ENCODE measurements at places on chromosomes 7 and 10.

DNA sequence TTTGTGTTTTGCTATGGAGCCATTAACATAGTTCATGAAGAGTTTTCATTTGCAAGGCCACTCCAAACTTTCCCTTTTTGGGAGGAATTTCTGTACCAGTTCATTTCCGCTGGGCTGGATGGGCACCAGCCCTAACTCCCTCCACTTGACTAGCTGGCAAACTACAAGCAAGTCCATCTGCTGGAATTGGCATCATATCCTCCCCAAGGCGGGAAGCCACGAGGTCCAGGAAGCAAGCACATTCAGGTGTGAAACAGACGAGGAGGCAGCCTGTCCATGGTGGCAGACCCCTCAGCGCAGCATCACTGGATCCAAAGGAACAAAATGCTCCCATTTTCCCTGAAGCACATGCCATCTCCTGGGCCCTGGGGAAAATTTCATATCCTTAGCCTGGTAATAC, 125.8 kb downstream of the ABLIM1 start:
- no peak for ATAC-seq

DNA sequence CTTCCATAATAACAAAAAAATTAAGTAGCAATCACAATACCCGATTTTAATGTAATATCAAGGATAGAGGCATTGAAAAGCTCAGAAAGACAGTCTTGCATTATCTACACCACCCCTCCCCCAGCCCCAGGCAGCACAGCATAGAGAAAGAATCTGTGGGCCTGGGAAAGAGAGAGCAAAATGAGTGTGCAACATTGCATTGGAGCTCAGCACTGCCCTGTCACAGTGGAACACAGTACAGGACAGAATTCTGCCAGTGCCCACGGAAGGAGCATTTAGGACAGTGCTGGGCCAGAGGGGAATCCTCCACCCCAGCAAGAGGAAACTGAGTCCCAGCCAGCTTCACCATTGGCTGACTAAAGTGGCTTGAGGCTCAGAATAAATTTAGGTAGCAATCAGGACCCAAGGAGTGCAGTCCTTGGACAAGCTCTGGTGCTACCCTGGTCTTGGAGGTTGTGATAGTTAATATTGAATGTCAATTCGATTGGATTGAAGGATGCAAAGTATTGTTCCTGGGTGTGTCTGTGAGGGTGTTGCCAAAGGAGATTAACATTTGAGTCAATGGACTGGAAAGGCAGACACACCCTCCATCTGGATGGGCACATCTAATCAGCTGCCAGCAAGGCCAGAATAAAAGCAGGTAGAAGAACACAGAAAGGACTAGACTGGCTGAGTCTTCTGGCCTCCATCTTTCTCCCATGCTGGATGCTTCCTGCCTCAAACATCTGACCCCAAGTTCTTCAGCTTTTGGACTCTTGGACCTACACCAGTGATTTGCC, 234.4 kb downstream of the ANK3 start:
- no peak for ATAC-seq

GRCh38 chr7:36115448-36116321, 37.4 kb upstream of the EEPD1 start:
- ATAC-seq, result peak; percentile 98

DNA sequence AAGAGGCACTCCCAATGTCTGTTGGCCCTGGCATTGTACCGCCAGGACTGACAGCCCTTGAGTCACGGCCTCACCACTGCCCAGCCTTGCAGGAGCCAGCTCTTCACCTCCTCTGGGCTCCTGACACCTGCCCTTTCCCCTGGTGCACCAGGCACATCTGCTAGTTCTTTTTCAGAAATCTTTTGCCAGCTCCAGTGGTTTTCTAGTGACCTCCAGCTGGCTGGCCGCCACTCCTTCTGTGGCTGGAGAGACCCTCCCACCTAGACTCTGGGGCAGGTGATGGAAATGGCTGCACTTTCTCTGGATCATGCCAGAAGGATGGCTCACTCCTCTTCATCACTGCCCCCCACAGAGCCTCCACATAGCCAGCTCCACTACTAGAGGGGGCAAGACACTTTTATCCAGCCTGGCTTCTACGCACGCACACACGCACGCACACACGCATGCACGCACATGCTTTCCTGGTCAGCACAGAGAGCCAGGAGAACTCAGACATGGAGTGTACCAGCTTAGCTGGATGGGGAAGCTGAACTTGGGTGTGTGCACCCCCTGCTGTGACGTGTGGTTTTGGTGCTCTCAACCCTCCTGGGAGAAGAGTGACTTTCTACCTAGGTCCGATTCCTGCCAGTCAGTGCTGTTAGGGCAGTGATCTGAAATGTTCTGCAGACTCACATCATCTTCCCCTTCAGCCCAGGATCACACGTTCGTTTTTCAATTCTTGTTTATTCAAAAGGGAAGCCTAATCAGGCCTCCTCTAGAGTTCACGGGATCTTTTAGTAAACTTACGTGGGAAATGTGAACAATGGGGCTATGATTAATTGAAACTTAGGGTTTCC, 222.0 kb downstream of the PRPF18 start:
- peak; percentile 86 for ATAC-seq

DNA sequence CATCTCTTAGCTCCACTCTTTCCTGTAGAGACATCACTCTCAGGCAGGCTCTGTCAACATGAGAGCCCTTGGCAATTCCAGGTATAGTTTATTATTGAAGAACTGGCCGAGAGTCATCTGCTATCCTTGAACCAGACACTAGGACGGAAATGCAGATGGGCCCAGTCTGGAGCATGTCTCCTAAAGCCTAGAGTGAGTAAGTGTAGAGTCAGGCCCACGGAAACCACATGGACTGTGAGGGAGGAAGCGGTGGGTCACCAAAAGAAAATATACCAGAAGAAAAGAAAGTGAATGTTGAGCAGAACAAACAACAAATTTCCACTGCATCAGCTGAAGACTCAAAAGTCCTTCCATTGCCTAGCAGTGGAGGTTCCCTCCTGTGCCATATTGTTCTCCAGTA, 15.7 kb upstream of the RELN start:
- no peak for ATAC-seq

DNA sequence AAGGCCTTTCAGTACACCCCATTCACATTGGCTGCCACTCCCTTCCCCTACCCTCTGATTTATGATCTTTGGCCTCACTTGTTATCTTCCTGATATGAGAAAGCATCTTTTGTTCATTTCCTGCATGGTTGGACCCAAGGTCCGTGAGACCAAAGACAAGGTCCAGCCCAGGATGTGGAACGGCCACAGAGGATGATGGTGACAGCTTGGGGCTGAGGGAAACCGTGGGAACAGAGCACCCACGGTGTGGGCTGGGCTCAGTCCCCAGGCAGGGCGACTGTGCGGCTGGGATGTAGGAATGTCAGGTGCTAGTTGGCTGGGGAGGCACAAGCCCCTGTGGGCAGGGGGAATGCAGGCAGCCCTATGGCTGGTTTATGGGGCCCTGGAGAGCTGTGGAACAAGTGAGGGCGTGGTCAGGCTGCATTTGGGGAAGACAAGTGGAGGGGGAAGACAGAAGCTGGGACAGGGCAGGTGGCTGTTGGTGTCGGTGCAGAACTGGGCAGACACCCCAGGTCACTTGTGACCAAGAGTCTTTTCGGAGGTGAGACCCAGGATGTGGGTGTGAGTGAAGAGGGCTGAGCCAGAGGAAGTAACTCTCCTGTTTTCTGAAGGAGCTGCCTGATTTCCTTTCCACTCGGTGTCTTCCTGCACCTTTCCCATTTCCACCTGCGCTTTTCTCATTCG, 51.7 kb upstream of the IGFBP3 start:
- ATAC-seq, result no peak

DNA sequence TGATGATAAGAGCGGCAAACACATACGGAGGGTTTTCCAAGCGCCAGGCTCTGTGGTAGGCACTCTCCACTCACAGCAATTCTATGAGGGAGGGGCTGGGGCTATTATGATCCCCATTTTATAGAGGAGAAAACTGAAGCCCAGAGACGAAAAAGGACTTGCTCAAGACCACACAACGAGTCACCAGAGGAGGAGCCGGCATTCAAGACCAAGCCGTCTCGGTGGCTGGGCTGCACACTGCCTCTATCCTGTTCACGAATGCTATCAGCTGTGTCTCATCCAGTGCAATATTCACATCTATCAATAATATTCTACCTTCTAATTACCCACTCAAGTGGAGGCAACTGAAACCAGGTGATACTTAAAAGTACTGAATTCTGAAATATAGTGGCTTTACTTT, 67.8 kb upstream of the NMT2 start:
- no peak for ATAC-seq

DNA sequence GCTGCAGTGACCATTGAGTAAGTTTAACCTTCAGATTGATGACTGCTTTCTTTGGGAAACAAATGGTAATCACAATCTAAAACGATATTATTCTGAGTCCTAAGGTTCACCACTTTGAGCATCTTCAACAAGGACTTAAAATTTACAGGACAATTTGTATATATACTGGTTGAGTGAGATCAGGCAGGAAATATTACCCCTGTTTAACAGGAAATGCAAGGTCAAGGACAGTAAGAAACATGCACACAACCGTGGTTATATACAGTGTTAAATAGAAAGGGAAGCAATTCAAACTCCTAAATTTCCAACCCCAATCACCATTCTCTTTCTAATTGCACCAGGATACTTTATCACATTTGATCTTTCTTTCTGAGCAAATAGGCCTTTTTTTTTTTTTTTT, 96.1 kb downstream of the ZNF277 start:
- ATAC-seq, result no peak

GRCh38 chr7:149456506-149457421, 4.1 kb downstream of the ZNF777 start:
- ATAC-seq, result no peak

DNA sequence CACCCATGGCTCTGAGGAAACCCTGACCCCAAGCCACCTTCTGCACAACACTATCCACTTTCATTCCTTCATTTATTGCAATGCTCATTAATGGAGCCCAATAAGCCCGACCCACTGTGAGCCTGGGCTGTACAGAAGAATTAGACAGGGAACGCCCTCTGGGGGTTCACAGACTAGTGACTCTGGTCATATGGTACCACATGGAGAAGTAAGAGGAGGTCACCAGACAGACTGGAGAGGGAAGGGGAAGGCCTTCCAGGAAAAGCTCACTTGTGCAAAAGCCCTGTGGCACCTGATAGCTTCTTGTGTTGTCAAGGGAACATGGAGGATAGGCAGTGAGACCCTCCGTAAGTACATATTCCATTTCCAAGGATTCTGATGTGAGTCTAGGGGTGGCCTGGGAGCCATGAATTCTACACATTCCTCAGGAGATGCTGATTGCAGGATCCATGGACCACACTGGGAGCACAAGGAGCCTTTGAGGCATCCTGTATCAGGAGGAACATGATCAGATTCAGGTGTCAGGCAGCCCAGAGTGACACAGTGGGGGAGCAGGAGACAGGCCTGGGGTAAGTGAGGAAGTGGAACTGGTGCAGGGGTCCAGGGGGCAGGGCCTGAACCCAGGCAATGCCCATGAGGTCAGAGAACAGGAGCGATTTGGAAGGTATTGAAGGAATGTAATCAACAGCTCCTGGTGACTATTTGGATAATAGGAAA, 19.9 kb downstream of the TMEM72 start:
- ATAC-seq, result no peak

DNA sequence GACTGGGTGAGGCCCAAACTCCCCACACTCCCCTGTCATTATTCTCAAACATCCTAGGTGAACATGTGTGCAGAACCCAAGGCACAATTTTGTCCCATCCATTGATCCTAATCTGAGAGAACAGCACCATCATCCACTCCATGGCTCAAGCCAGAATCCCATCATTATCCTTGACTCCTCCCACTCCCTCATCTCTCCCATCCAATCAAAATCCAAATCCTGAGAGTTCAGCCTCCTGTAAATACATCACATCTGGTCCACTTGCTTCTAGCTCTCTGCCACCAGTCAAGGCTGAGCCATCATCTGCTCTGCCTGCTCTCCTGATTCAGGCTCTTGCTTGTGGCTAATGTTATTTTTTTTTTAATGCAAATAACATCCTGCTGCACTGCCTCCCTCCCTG, 75.9 kb upstream of the SLF2 start:
- no peak for ATAC-seq

DNA sequence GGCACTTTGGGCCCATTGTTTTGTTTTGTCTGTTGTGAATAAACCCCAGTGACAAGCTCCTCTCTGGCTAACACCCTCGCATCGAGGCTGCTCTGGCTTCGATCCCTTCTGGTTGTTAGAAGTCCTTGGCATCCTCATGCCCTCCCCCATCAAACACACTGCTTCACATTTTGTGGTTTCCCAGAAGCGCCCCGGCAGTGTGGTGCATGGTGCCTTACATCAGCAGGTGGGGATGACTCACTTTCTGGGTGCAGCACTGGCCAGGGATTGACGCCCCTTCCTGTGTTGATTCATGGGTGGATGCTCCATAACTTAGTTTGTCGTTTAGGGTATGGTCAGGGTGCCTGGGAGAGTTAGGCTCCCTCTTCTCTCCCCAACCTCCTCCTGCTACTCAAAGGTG, 51.4 kb downstream of the PLPP4 start:
- ATAC-seq, result no peak

GRCh38 chr10:32948451-32948850, 9.6 kb downstream of the ITGB1 start:
- no peak for ATAC-seq

DNA sequence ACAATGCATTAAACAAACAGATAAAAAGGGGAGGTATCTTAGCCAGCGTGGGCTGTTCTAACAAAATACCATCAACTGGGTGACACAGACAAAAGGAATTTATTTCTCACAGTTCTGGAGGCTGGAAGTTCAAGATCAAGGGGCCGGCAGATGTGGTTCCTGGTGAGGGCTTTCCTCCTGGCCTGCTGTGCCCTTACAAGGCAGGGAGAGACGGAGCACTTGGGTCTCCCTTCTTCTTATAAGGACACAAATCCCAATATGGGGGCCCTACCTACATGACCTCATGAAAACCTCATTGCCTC, 281.6 kb upstream of the KLF14 start:
- ATAC-seq, result no peak

GRCh38 chr7:34991938-34992840, 45.1 kb downstream of the DPY19L1 start:
- peak; percentile 77 for ATAC-seq

DNA sequence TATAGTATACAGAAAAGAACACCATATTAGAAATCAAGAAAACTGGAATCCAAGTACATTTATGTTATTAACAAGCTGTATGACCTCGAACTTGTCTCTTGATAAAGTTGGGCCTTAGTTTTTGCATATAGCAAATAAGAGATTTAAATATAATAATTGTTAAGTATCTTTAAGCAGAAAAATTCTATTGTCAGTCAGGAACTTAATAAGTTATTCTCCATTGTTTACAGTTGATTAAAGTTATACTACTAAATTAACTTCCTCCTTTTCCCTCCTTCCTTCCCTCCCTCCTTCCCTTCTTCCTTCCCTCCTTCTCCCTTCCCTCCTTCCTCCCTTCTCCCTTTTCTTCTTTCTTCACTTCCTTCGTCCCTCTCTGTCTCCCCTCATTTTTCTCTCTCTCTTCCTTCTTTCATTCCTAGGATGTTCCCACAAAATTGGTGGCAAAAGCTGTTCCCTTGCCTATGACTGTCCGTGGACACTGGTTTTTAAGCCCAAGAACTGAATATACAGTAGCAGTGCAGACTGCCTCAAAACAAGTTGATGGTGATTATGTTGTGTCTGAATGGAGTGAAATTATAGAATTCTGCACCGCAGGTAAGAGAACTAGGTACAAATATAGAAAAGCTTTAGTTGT, 59.7 kb downstream of the PHYHIPL start:
- ATAC-seq, result no peak

All from stimulated activated memory B cell treated with anti-CD40 and anti-IgM and Interleukin-4, amounts not matched to agents 10 μg/mL and 1 μg/mL and 100 μg/mL, for 72 hours (primary cell).